GM10248 (cell line): ENCODE measurements at places on chromosomes 6 and 20.
A peak's percentile ranks its signal among the peaks of the same experiment; 100 is the strongest.

GRCh38 chr20:63215101-63216040 lies 560 bp downstream of the YTHDF1 start:
- DNase-seq = peak; percentile 56

GRCh38 chr6:121158438-121158837 lies 175.8 kb downstream of the TBC1D32 start:
- DNase-seq = no peak

DNA sequence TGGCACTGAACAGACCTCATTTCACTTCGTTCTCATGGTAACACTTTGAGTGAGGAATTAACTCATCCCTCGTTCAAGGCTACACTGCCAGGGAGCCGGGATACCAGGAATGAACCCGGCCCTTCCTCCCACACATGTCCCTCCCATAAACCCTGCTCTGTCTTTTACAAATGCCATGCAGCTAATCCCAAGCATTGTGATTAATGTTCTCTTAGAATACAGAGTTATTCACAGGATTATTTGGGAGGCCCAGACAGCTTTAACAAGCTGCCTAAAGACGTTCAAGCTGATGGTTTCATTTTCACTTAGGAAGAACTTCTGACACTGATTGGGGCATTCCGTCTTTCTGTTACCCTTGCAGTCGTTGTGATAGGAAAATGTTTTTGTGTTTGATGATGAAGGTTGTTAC lies 42.5 kb upstream of the CD83 start:
- no peak for DNase-seq

DNA sequence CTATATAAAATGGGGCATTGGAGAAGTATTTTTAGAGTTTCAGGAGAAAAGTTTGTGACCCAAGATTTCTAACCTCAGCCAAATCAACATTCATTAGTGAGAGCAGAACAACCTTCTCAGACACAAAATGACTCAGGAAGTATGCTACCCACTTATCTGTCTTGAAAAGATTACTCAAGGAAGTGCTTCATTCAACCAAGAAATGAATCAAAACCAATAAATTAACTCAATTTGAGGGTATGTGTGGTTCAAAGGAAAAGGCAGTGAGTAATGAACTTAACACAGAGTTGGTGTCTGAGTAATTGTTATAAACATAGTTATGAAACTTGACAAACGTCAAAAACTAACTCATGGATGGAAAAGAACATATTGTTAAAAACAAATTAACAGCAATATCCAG lies 227.6 kb downstream of the HAO1 start:
- DNase-seq = no peak

- DNase-seq = no peak
Measured at GRCh38 chr6:157609556-157609955, 213.5 kb upstream of the SNX9 start.

- DNase-seq = no peak
Measured at GRCh38 chr20:62876501-62876901, 14.9 kb upstream of the TCFL5 start.

GRCh38 chr20:63101781-63102720 lies 95.3 kb upstream of the BHLHE23 start:
- peak; percentile 79 for DNase-seq

DNA sequence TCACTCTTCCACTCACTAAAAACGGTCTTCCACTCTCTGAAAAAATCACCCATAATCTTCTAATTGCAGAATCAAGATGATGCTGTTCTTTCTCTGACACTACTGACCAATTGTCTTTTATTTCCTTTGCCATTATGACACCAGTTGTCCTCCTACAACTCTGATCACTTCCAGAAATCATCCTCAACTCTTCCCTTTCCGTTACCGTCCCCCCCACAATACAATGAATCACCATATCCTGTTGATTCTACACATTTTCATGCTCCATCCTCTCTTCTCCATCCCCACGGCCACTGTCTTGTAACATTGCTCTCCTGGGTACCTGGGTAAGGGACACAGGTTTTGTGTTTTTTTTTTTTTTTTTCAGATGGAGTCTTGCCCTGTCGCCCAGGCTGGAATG lies 2.5 kb upstream of the PPP2R5D start:
- no peak for DNase-seq

DNA sequence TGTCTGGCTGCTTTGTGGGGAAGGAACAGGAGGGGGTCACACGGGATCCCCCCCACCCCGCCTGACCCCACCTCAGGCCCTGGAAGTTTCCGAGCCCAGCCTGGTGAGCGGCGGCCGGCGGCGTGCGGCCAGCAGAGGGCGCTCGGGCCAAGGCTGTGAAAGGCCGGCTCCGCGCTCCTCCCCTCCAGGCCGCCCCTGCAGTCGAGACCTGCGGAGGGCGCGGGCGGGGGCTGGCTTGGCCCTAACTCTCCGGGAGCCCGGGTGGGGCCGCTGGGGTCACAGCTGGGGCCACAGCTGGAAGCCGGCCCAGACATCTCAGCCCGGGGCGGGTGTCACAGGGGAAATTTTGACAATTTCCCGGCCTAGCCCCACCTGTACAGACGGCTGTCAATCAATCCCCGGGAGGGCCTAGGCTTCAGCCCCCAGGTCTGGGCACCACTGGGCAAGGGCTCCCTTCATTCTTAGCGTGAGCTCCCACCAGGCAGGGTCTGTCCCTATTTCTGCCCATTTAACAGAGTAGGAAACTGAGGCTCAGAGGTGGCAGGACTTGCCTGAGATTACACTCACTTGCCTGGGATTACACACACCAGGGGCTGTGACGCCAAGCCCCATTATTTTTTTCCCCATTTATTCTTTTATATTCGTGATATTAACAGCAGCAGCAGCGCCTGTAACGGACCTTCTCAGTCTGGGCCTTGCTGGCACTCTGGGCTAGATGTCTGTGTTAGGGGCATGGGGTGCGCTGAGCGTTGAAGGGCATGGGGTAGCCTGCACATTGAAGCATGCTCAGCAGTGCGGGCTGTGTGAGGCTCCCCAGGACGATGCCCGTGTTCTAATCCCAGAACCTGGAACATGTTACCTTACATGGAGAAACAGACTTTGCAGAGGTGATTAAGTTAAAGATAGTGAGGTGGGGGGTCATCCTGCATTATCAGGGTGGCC lies 23.0 kb downstream of the ZBP1 start:
- DNase-seq = peak; percentile 90

- DNase-seq = no peak
Measured at GRCh38 chr6:15268137-15268908, 22.5 kb downstream of the JARID2 start.

GRCh38 chr6:166908811-166909210 lies 47.5 kb downstream of the RNASET2 start:
- no peak for DNase-seq

- no peak for DNase-seq
Measured at GRCh38 chr6:116881236-116881635, 4.2 kb downstream of the RFX6 start.

DNA sequence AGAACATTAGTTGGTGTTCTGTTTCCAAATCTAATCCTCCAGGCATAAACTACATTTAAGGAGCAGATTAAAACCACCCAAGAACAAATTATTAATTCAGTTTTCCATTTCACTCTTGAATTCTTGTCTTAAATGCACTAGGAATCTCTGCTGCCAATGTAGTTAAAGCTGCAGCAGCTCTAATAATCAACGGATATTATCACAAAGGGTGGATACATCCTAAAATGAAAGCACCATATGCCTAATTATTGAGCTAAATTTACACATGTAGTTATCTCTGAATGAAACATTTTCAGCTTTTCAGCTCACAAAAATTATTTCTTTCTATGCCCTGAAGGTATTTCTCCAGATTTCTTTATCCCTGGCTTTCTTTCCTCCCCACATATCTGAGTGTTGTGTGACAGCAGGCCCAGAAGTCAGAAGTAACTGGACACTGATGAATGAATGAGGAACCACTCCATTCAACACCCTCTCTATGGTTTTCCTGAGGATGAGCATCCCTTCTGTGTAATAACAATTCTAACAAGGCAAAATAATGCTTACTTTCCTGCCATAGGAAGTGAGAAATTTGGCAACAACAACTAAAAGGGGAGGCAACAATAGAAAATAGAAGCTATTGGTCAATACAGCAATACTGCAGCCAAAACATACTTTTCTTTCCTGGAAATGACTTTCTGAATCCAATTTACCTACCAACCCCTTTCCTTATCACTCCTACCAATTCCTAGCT lies 14.9 kb downstream of the MAN1A1 start:
- no peak for DNase-seq
